Muscle of arm (tissue), 14 donors: ENCODE measurements at places on chromosomes 7 and 10.

- no peak for DNase-seq
Measured at GRCh38 chr7:30873207-30873606, 38.4 kb upstream of the AQP1 start.

- no peak for DNase-seq
Measured at GRCh38 chr7:68074242-68074641, 1077.6 kb downstream of the TYW1 start.

GRCh38 chr7:120857588-120858573 is at the start of gene TSPAN12:
Gene TSPAN12 (minus strand): TSS chr7:120858144. CDS start chr7:120856763, 1,381 bp downstream.
- peak; percentile 83 for DNase-seq

- no peak for DNase-seq
Measured at GRCh38 chr10:103799341-103799740, 56.0 kb downstream of the SH3PXD2A start.

DNA sequence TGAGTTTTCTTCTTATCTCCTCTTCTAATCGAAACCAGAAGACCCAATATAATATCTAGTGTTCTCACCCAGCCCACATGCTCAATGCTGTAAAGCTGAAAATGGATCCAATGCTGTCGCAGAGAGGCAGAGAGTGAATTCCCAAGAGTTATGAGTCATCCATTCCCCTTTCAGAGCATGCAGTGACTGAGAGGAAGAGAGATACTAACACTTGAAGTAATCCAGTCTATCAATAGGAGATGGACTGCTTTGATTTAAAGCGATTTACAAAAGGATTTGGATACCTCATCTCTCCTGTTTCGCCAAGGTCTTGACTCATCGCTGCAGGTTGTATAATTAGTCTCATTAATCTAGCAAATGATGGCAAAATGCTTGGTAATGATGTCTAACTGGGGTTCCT is 41.5 kb upstream of the PRKCQ start:
- DNase-seq = no peak

GRCh38 chr7:26721450-26721849 is 142.9 kb downstream of the SKAP2 start:
- DNase-seq = no peak

DNA sequence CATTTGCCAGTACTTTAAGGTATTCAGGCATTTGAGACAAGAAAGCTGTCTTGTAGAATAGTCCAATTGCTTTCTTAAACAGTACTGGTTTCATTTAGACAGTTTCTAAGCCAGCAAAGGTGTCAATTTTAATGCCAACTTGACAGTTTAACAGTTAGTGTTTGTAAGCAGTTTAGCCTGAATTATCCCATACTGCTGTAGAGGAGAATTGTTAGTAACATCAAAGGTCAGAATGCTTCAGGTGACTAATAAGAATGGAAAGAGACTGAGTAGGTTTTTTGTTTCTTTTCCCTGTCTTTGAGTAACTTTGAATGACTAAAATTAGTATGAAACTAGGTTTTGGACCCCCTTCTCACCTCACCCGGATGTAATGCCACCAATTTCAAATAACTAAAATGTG is 29.5 kb upstream of the VDAC2 start:
- no peak for DNase-seq

- no peak for DNase-seq
Measured at GRCh38 chr7:110071192-110071591, 1019.7 kb upstream of the LRRN3 start.

GRCh38 chr7:29798422-29798821 is 7.9 kb upstream of the WIPF3 start:
- no peak for DNase-seq

DNA sequence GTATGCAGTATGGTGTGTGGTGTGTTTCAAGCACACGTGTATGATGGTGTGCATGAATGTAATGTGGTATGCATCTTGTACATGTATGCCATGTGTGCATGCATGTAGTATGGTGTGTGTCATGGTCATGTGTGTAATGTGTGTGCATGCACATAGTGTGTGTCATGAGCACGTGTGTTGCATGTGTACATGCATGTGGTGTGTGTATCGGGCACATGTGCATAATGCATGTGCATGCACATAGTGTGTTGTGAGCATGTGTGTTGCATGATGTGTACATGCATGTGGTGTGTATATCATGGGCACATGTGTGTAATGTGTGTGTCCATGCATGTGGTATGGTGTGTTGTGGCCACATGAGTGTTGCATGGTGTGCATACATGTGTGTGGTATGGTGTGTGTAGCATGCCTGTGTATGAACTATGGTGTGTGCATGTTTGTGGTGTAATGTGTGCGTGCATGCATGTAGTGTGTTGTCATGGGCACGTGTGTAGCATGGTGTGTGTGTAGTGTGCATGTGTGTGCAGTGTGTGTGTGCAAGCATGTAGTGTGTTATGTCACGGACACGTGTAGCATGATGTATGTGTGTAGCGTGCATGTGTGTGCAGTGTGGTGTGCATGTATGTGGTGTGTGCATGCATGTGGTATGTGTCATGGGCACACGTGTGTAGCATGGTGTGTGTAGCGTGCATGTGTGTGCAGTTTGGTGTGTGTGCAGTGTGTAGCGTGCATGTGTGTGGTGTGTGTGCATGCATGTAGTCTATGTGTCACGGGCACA is 17.6 kb downstream of the KNDC1 start:
- DNase-seq = no peak

- no peak for DNase-seq
Measured at GRCh38 chr7:95772771-95773581, 622 bp downstream of the DYNC1I1 start.

- DNase-seq = no peak
Measured at GRCh38 chr7:63042730-63043511, 955.7 kb upstream of the ZNF722 start.

GRCh38 chr7:157754416-157754790 is 417.6 kb downstream of the DNAJB6 start:
- no peak for DNase-seq

DNA sequence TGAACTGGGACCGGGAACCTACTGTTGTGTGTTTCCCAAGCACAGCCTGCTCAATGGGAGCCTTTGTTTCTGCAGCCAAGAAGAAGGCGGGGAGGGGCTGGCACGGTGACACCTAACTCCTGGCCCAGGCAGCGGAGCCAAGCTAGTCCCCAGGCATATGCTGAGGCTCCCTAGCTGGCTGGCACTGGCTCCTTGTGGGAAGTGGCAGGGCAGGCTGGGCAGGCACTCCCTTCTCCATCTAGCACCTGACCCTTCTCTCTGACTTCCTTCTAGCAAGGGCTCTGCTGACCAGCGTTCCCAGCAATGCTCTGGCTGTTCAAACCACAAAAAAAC is 325.0 kb downstream of the PLXNA4 start:
- no peak for DNase-seq

DNA sequence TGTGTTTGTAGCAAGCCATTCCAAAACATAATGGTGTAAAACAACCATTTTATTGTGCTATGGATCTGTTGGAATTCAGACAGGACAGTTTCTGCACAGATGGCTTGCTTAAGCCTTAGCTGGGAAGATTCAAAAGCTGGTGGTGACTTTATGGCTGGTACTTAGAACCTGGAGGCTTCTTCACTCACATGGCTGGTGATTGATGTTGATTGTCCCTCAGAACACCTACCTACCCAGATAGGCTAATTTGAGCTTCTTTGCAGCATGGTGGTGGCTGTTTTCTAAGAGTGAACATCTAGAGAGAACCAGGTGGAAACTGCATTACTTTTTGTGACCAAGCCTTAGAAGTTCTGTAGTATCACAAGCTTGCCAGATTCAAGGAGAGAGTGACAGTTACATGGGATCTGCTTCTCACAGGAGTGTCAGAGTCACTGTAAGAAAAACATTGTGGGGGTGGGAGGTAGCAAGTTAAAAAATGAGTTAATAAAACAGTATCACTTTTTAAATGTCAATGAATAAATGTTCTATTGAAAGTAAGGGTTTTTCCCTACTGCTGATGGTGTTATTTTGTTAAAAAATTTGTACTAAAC is 7.1 kb downstream of the R3HCC1L start:
- DNase-seq = no peak

- no peak for DNase-seq
Measured at GRCh38 chr10:21514129-21514817, 11.2 kb downstream of the SKIDA1 start.

- no peak for DNase-seq
Measured at GRCh38 chr10:121662945-121663917, 65.0 kb upstream of the FGFR2 start.

- DNase-seq = no peak
Measured at GRCh38 chr7:49037346-49038210, 113.2 kb downstream of the CDC14C start.
